NCI-H146 (cell line): ENCODE measurements at places on chromosomes 6 and 20.

DNA sequence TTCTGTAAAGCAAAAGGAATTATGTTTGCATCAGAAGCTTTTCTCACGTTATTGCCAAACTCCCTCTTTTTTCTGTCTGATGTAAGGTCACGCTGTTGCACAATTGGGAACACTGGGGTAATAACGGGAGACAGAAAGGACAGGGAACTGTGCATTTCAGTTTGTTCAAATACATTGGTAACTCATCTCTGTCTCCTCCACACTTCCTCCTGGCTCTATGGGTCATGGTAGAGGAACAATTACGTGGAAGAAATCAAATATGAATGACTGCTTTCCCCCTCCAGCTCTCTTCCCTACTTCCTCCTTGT lies 132.2 kb upstream of the TNFAIP3 start:
- DNase-seq = no peak

DNA sequence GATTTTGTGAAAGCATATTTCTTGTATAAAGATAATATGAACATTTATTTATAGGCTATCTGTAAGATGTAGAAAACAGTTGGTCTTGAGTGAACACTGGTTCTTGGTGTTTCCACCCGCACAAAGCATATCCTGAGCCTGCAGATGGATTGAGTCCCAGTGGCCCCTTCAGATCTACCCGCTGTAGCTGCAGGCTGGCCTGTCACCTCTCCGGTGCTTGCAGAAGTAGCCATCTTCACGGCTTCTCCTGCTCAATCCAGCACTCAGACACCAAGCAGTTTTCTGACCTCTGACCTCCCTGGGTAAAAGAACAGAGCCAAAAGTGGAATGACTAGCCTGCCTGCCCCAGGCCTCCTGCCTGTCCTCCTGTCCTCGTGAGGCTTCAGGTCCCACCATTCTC lies 22.7 kb downstream of the LYRM2 start:
- DNase-seq = no peak

- no peak for DNase-seq
Measured at GRCh38 chr20:36491901-36492617, 49.3 kb upstream of the MYL9 start.

- DNase-seq = no peak
Measured at GRCh38 chr20:23749746-23750145, 989 bp downstream of the CST1 start.

- DNase-seq = no peak
Measured at GRCh38 chr6:35703554-35703953, 14.8 kb upstream of the FKBP5 start.

- no peak for DNase-seq
Measured at GRCh38 chr6:138671351-138671750, 102.2 kb upstream of the CCDC28A start.

DNA sequence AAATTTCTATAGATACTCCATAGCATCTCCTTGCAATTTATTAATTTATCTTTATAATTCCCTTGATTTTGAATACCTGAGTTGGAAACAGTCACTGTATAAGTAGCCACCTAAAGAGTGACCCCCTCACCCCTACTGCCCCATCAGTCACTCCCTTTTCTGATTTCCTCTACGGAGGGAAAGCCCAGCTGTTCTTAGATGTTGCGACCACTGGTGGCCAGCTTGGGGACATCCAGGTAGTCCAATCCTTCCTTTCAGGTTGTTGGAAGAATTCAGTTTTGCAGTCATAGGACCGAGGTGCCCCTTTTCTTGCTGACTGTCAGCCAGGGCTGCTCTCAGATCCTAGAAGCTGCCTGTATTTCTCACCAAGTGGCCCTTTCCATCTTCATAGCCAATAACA lies 87.8 kb downstream of the BMP6 start:
- DNase-seq = no peak
